ENCODE measurements at places on chromosomes 1 and 21. TPM values are rescaled to one million over a fixed set of nuclear protein-coding genes. Genes with fewer than 3 reads are reported as not detected.

DNA sequence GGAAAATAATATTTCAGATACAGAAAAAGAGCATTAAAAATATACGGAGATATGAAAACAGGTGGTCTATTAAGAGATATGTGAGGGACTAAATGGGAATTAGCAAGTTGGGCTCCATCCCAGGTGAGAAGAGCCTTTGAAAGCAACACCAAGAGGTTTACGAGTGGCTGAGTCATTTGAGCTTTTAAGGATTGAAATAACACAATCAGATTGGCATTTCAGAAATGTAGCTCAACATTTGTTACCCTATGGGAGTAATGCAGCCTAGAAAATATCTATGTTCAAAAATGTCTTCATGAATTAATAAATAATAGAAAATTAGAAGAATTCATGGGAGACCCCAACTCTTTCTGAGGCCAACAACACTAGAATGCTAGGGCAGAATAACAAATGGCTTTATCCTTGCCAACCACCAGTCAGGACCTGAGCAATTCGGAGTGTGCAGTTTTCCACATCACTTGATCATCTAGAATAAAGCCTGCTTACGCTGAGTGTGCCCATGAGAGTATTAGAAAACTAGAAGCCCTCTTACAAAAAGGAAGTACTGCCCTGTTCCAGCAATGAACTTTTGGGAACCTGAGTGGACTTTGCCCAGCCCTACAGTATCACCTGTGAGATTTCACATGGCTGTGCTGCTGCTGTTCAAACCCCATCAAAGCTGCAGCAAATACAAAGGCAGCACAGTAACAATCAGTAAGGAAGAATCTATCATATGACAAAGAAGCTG lies 538.0 kb upstream of the CAMK1G start:
- no peak for DNase-seq

DNA sequence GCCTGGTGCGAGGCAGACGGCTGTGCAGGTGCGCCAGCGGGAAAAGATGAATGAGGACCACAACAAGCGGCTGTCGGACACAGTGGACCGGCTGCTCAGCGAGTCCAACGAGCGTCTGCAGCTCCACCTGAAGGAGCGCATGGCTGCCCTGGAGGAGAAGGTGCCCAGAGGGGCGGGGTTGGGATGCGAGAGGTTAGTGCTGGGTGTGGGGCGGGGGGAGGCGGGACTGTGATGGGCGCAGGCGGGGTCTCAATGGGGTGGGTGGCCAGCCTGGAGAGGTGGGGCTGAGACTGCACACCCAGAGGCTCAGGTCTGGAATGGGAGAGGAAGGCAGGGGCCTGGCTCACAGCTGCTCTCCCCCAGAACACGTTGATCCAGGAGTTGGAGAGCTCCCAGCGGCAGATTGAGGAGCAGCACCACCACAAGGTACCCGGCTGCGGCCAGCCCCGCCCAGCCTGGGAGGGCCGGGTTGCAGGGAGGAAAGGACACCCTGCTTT lies 22.3 kb downstream of the PPFIA4 start:
- DNase-seq: no peak

The CD1E gene
- total RNA-seq: not detected

DNA sequence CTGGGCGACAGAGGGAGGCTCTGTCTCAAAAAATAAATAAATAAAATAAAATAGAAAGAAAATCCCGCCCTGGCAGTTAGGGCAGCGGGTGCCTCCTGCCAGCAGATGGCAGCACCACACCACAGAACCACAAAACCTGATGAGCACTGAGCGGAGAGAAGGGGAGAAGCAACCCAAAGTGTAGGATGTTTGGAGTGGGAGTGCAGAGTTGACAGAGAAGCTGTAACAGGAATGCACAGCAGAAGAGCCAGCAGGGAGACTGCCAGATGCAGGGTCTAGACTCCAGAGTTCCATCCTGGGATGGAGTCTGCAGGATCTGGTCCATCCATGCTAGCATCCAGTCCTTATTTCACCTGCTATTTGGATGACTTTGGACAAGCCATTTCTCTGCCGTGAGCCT lies 29.7 kb upstream of the KIRREL1 start:
- DNase-seq: peak; percentile 39

The GLIS1 gene
- total RNA-seq: 0.39 TPM

The PKLR gene
- total RNA-seq: 0.17 TPM

DNA sequence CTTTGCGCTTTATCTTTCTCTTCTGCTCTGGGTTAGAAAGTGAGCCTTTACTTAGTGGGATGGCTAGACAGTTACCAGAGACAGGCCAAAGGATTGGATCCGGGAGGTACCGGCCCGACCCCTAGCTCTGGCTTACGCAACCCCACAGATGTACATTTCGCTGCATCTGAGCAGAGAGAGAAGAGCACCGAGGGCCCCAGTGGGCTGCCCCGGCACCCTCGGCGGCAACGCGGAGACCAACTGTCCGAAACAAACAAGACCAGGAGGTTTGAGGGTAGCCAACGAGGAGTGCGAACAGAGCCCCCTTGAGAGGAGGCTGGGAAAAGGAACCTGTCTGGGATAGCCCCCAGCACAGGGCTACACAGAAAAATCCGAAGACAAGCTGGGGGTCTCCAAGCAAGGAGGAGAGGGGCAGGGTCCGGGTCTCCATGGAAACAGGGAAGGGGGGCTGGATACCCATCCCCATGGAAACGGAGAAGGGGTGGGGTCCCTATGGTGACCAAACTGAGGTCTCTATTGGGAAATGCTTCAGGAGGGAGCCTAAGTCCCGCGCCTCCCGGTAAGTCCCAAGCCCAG lies 373 bp downstream of the MTF1 start:
- no peak for DNase-seq

- no peak for DNase-seq
These were observed 123.8 kb upstream of the CHRM3 start for GRCh38 chr1:239262538-239262937.

DNA sequence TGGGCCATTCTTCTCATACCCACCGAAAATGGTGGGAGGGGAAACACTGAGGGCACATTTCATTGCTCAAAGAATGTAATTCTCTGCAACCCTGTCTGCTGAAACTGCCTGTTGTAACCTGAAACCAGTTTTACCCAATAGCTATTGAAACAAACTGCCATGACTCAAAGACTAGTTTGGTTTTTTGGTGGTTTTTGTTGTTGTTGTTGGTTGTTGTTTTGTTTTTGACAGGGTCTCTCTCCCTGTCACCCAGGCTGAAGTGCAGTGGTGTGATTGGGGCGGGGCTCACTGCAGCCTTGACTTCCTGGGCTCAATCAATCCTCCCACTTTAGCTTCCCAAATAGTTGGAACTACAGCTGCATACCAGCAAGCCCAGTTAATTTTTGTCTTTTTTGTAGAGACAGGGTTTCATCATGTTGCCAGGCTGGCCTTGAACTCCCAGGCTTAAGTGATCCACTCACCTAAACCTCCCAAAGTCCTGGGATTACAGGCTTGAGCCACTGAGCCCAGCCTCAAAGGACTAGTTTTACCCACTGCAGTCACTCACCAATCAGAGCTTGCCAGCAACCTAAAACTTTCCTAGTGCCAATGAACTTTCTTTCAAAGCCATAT lies 2.1 kb upstream of the IPP start:
- DNase-seq: no peak
